ENCODE measurements at places on chromosomes 3 and 15.

DNA sequence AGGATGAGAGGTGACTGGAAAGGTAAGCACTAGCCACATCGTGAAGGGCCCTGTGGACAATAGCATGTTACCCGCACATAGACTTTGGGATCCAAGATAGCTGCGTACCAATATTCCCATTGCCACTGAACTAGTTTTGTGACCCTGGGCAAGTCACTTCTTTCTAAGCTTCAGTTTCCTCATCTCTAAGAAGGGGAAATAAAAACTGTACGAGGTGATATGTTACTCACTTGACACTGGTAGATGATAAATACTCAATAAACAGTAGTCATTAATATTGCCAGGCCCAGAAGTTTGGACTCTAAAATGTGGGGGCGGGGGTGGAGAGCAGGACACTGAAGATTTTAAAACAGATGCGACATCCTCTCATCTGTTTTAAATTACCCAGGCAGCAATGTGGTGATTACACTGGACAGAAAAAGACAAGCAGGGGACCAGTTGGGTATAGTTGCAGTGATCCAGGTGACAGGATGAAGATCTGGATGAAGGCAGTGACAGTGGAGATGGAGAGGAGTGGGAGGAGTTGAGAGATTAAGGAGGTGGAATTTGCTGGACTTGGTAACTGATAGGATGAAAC lies 2.5 kb downstream of the ATG7 start:
- no peak for DNase-seq

DNA sequence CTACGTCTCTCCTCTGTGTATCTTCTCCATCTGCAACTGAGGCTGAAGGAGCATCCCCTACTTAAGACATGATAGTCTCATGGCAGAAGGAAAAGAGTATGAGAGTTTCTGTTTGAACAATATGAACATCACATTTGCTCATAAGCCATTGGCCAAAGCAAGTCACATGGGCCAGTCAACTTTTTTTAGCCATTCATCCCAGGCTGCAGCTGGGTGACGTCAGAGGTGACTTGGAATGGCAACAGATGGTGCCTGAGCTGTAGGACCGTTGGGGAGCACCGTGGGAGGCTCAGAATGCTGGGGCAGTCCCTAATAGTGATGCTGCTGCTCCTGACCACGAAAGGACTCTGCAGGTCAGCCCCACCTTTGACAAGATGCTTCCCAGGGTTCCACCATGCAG lies 58.7 kb downstream of the CRTC3 start:
- DNase-seq = no peak

- DNase-seq = no peak
Measured at GRCh38 chr3:12979151-12979946, 93.9 kb downstream of the IQSEC1 start.

DNA sequence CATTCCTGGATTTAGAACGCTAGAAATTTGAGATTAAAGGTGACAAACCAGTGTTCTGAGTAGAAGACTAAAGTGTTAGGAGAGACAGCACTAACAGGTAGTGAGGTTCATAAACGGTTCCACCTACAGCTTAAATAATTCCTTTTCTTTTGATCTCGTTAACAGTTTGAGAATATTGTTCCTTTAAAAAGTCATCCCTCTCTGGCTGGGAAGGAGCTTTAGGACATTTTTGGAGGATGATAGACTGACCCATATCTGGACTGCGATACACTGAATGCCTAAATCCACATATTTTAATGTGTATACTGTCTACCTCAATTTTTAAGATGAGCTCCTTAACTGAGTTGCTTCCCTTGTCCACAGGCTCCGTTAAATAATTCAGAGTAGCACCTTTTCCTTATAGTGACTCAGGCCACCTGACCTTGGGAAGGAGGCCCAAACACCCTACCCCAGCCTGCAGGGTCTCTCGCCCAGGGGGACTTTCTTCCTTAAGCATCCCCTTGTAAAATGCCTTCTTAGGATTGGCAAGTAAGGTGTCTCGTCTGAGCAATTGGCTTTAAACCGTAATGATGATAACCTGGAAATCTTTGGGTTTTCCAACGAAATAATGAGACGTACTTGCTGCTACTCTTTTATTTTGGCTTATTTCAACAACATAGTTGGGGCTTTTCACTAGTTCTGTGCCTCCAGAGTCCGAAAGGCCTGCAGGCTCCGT lies 3.3 kb downstream of the TRIM71 start:
- DNase-seq = no peak

DNA sequence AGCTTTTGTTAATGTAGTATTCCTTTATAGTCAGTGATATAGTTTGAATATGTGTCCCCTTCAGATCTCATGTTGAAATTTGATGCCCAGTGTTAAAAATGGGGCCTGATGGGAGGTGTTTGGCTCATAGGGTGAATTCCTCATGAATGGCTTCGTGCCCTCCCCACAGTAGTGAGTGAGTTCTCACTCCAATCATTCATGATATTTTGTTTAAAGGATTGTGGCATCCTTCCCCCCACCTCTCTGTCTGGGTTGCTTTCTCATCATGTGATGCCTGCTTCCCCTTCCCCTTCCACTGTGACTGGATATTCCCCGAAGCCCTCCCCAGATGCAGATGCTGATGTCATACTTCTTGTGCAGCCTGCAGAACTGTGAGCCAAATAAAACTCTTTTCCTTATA lies 649.8 kb upstream of the NR2F2 start:
- DNase-seq = no peak

GRCh38 chr3:190526787-190527762 lies 13.2 kb downstream of the IL1RAP start:
- no peak for DNase-seq

DNA sequence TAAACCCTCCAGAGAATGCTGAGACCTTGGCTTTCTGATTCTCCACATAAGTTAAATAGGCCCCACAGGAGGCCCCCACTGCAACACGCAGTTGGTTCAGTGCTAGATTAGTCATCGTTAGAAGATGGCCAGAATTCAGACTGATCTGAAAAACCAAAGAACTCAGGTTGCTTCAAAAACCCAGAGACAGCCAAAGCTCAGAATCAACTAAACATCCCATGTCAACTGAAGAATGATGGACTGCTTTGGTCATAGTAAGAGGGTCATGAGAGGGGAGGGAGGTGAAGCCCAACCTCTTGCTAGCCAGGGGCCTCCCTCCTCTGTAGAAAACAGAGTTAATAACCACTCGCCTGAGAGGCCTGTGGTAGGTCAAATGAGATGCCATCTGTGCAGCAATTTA lies 93.1 kb downstream of the AKAP13 start:
- no peak for DNase-seq

DNA sequence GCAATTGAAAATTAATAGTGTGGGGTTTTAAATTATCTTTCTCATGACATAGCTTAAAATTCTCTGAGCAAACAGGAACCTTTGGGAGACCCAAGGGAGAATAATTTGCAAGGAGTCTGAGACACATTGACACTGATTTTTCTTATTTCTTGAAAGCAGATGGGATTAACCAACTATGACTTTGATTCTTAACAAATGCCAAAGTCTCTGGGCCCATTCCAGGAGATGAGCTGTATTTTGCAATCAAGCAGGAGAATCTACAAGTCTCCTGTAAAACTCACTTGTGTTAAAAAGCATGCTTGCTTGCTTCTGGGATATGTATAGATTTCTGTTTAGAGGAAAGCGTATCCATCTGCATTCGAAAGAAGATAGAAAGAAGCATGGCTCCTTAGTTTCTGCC lies 71.3 kb upstream of the STT3B start:
- DNase-seq = no peak

DNA sequence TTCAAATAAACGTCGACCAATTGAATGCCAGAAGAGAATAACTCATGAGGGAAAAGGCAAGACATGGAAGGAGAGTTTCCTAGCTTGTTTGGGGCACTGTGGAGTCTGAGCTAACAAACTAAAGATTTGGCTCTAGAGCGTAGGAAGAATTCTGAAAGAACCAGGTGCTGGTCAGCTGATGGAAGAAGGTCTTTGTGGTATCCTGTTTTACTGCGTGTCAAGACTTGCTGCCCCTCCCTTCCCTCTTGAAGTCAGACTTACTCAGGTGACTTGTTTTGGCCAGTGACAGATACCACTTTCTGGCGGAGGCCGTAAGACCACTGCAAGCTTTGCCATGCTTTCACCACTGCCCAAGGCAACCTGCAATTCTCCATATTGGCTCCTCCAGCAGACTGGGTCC lies 673 bp upstream of the HCLS1 start:
- no peak for DNase-seq

DNA sequence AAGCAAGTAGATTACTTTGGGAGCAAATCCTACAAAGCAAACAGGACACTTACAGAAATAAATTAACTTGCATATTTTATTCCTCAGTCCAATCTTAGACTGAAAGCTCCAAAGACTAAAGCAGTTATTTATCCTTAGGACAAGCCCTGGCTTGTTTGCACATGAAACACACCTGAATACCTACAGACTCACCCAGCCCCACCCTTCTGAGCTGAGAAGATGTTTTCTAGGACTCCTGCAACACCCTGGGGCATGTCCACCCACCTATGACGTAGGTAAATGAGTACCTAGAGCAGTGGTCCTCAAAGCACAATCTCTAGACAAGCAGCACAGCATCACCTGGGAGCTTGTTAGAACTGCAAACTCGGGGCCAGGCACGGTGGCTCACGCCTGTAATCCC lies 80.8 kb downstream of the ANXA2 start:
- DNase-seq = no peak

DNA sequence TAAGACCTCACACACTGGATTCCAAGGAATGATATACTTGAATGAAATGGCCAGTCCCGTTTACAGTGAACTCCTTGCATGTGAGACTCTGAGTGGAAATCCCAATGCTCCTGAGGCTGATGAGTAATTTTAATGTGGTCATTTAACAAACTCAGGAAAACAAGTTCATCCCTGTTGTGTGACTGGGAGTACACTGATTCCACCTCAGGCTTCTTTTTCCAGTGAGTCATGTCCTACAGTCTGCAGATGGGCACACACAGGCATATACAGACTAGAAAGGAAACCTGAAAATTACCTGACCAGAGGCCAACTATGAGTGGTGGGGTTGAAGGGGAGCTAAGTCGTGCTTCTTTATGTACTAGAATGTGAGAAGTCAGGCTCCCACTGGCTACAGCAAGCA lies 5.8 kb downstream of the SQOR start:
- DNase-seq = peak; percentile 51

GRCh38 chr3:149941186-149941585 lies 29.5 kb downstream of the PFN2 start:
- no peak for DNase-seq

DNA sequence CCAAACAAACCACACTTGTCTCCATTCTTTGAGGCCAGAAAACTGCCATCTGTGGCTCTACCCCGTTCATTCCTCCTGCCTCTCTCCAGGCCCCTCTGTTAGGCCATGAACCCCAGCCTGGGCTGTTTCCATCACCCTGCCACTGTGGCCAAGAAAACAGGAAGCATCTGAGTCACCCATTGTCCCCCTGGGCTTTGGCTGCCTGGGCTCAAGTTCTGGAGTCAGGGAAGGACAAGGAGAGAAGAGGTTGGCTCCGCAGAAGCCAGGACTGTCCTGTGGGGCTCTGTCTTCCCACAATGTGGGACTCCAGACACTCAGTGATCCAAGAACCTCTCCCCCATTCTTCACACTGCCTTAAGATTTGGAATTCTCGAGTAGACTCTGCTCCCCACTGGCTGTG lies 14.8 kb upstream of the LCTL start:
- DNase-seq = no peak

DNA sequence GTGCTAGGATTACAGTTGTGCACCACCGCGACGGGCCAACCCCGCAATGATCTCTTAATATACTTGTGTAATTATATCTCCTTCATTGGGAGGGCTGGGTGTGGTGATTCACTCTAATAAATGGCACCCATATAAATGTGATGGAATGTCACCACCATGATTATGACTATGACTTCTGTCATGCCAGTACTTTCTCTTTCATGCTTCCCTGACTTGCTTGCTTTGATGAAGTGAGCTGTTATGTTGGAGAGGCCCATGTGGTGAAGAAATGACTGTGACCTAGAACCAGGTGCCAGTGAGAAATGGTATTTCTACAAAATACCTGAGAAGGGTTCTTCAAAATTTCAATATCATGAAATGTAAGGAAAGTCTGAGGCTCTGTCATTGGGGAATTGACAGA lies 24.4 kb upstream of the TP63 start:
- DNase-seq = no peak

DNA sequence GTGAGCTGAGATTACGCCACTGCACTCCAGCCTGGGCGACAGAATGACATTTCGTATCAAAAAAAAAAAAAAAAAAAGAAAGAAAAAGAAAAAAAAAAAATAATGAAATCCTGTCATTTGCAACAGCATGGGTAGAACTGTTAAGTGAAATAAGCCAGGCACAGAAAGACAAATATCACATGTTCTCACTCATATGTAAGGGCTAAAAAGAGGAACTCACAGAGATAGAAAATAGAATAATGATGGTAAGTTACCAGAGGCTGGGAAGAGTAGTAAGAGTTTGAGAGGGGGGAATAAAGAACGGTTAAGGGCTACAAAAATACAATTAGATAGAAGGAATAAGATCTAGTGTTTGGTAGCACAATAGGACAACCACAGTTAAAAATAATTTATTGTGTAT lies 19.7 kb downstream of the DENND6A start:
- no peak for DNase-seq

DNA sequence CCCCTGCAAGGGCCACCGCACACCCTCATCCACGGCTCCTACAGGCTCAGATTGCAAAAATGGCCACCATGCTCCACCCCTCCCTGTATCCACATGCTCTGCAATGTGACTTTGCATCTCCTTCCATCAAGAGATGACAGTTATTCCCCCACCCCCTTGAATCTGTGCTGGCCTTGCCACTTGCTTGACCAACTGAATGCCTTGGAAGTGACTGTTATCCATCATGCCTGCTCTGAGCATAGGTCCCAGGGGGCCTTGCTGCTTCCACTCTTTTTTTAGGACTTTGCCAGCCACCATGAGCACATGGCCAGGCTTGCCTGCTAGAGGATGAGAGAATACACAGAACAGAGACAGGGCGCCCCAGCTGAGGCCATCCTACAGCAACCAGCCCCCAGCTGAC lies 13.6 kb downstream of the HAPLN3 start:
- DNase-seq = no peak

- no peak for DNase-seq
Measured at GRCh38 chr15:57537072-57537471, 54.6 kb upstream of the MYZAP start.

- no peak for DNase-seq
Measured at GRCh38 chr3:158749526-158749925, 17.3 kb upstream of the RARRES1 start.

DNA sequence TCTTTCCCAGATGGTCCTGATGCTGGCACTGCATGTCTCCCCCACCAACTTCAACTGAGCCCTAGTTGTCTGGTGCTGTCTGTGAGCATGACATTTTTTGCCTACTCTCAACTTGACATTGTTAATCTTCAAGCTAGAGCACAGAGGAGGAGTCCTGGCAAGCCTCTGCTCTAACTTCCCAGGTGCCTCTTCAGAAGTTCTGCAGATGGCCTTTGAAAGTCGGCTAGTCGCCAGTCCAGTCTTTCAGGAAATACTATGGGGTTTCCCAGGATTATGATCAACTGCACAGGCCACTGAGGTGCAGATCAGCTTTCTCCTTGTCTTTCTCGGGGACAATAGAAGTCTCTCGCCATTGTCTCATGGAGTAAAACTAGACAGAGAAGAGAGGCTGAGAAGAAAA lies 86.7 kb downstream of the ST8SIA2 start:
- DNase-seq = no peak

All from activated CD8-positive, alpha-beta memory T cell treated with anti-CD3 and anti-CD28 coated beads for 24 hours (primary cell).